ENCODE measurements at places on chromosomes 11 and 22.

DNA sequence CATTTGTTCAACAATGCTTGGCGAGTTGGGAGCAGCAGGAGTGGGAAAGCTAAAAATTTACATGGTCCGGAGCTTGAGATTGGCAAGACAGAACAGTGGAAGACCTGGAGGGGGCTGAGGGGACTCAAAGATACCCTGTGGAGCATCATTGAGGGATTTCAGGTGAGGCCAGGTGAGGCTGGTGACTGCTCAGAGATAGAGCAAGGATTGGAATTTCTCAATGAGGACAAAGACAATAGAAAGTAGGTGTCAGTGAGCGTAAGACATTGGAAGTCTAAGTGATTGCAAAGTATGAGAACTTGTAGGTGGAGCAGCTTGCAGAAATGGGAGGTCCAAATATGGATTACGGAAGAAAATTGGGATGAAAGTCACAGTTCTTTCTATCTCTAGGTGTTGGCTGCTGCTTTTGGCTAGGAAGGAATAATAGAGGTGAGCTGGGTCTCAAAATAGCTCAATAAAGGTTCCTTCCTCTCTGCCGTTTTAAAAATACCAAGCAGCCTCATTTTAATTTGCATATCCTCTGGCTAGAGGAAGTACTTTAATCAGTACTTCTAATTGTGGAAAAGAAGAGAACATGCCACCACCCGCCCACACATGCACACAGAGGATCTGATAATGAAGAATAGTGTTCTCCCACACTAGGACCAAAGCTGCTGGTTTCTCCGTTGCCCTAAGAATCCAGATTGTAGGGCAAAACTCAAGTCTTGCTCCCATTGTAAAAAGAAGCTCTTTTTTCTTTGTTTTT is 41.8 kb upstream of the SORL1-AS1 start:
- DNase-seq = no peak

GRCh38 chr22:44409211-44409973 is 88.6 kb downstream of the RTL6 start:
- no peak for DNase-seq

DNA sequence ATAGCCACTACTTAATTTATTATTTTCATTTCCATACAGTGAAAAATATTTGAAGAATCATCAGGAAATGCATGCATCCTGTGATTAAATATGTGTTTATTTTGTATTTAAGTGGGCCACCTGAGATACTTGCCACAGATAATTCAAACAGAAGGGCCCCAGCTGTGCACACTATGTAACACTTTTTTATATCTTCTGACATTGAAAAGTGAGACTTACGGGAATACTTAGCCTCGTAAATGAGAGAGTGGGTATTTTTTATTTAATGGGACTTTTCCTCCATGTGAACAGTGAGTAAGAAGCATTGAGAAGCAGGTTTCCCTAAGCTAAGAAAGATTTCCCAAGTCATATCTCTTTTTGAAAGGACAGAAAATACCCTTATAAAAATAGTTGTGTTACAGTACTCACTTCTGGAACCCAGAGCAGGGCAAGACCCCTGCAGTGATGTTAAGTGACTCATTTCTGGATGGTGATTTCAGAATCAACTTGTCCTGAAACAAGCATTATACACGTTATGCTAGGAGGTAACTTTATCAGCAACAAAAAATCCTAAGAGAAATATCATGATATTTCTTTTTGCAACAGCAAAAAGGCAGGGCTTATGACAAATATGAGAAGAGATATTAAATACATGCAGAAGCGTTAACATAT is 478.1 kb upstream of the CHORDC1 start:
- DNase-seq = no peak

DNA sequence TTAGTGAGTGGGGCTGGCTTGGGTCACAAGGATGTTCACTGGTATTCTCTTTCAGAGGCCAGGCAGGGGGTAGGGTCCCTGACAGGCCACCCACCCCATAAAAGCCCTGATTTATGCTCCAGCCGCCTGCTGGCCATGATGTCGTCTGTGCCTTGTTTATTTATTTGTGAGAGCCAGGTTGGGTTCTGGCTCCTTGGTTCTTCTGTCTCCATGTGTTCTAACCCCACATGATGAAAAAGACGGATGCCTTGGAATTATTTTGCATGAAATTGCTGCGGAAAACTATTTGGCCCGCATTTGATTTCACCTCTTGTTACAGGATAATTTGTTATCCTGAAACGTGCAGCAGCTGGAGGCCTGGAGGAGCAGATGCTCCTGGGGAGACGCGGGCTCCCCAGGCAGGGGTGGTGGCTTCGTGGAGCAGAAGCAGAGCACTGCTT is 46.3 kb upstream of the WNT11 start:
- DNase-seq = no peak
